ENCODE measurements at places on chromosomes 2 and 18. TPM values are rescaled to one million over a fixed set of nuclear protein-coding genes. Genes with fewer than 3 reads are reported as not detected.

DNA sequence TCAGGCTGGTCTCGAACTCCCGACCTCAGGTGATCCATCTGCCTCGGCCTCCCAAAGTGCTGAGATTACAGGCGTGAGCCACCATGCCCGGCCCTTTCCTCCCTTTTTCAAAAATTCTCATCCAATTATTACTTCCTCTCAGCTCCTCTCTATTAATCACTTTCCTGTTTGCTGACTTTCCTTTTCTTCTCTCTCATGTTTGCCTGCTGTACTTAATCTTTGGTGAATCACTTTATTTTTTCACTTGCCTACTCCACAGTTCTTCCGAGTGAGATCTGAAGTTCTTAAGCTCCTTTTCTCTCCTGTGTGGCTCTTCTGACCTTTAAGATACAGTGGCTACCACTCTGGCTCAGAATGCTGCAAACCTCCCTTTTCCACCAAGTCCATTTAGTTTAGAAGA, 126.3 kb upstream of the SERTAD2 start:
- DNase-seq, result peak; percentile 50

- peak; percentile 57 for DNase-seq
Observed at GRCh38 chr2:230068651-230069055, at the start of gene SLC16A14. Gene SLC16A14 (minus strand): TSS chr2:230068924. CDS start chr2:230059352, 9,572 bp downstream.

DNA sequence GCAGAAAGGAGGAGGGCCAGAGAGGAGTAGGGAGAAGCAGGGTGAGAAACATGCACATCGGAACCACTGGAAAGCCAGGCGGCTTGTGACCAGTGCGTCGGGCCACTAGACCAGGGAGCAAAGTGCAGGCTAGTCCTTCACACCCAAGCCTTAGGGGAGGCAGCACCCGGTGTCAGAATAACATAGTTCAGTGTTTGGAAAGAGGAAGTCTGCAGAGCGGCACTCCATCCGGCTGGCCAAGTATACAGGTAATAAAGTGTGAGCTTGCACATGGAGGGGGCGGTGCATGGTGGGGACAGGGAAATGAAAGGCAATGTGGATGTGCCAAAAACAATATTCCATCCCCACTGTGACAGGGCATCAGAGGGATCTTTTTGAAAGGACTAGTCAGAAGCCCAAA, 69.7 kb downstream of the ZNF521 start:
- no peak for DNase-seq

DNA sequence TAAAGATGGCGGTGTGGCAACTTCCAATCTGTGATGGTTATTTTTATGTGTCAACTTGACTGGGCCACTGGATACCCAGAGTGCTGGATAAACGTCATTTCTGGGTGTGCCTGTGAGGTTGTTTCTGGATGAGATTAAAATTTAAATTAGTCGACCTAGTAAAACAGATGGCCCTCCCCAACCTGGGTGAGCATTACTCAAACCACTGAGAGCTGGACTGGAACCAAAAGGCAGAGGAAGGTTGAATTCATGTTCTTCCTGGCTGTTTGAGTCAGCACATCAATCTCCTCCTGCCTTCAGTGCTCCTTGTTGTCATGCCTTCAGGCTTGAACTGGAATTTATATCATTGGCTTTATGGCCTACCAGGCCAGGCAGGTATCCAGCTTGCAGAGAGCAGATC, 190.8 kb upstream of the RGPD4 start:
- peak; percentile 94 for DNase-seq

- peak; percentile 49 for DNase-seq
Observed at GRCh38 chr2:236998758-236999157, 86.9 kb upstream of the COPS8 start.

DNA sequence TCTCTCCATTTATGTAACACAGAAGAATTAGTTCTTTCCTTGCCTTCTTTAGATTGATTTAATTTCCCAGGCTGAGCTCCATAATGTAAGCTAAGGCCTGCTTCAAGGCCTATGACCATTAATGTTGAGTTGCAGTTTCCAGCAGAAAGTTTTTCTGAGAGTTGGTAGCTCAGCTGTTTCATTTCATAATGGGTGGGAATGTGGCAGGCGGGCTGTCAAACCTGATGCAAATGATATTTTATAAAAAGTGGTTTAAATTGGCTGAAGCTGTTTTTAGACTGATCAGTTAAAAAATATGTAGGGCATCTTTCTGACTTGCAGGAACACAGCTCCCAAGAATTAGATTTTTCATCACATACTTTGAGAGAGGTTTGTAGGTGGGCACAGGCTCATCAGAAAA, 40.4 kb upstream of the FSHR start:
- no peak for DNase-seq

GRCh38 chr2:24658531-24659202, 134.5 kb downstream of the PTRHD1 start:
- no peak for DNase-seq

Gene LRP1B
- total RNA-seq, result not detected

DNA sequence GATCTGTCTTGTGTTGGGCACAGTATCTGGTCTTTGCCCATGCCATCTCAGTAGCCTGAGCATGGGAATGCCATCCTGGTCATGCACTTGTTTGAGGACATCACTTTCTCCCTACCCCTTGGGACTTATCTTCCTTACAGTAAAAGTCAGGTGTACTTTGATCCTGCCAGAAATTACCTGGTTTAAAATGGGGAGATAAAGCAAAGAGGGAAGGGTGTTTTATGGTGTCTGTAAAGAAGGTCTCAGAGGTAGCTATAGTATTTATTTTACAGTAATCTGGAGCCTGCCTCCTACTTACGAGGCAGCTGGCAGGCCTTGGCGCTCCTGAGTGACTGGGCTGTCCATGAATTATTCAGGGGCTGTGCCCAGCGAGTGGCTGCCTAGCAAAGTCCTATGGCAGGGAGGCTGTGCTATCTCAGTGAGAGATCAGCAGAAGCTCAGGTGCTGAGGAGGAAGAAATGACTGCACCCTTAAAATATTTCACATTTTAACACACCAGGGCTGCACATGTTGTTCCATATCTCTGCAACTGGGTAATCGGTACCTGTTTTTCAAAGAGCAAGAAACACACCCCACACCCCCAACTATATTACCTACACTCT, 93.9 kb downstream of the SPTBN1 start:
- peak; percentile 9 for DNase-seq

DNA sequence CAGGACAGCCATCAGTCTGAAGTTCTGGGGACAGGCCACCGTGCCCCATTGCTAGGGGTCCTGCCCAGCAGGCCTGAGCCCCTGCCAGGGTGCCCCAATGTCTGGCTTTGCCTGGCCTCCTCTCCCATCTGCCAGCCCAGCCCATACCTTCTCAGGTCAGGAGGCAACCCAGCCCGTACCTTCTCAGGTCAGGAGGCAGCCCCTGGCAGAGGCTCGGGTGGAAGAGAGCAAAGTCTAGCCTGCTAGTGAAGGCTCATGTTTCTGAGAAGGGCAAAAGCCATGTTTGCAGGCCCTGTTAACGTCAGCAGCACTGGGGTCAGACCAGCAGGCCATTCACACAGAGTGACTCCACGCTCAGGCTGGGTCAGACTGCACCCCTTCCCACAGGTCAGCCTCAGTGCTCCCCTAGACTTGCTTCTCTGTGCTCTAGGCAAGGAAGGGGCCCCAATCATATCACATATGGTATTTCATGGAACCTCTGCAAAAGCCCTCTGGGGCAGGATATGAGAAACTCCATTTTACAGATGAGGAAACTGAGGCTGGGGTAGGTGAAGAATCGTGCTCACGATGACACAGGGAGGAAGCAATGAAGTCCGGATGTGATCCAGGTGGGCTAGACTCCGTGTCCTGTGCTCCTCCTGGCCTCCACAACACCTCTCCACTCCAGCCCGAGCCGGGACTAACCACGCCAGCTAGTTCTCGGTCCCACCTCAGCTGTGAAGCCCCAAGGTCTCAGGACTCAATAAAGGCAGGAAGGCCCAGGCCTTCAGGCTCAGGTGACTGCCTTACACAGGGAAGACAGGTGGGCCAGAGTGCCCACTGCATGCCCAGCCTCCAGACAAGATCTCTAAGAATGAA, 9.5 kb downstream of the SDC1 start:
- DNase-seq, result no peak

DNA sequence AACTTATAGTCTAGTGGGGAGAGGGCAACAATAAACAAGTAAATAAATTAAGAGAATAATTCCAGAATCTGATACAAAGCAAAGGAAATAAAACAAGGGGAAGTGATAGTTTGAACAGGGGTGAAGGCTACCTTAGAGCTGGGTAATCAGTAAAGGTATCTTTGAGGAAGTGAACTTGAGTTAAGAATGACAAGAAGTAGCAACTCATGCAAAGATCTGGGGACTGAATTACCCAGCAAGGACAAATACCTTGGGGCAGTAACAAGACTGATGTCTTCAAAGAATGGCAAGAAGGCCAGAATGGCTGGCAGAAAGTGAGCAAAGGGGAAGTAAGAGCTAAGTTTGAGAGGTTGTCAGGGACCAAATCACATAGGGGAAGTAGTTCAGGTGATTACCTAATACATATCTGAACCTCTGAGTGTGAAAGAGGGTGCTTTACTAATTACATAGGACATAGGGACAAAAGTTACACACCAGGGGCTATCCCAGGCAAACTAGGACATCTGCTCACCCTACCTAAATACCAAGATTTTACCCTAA, 244.6 kb upstream of the HNRNPA3 start:
- no peak for DNase-seq

Gene CYRIA
- total RNA-seq, result 0.02 TPM

Gene IL36B
- not detected for total RNA-seq

GRCh38 chr2:240251848-240252190, 111.4 kb upstream of the OTOS start:
- no peak for DNase-seq

DNA sequence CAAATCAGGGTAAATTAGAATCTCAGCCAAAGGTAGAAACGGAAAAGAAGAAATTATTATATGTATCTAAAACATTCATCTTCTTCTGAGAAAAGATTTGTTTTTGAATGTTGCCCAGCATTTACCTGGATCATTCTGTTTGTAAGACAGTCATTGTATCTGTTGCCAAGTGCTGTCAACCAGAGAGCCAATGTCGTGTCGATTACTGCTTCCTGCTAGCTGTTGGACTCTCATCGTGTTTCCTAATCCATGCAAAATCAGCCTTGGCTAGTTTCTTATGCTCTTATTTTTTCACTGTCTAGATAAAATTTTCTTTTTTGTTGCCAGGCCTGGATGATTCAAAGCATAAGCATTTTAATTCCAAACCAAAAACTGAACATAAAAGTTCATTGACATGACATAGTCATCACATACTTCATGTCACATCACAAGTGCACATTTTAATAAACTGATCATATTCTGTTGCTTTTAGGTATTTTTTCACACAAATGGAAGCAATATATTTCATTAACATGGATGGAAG, 202.3 kb downstream of the KCNH7 start:
- peak; percentile 4 for DNase-seq

DNA sequence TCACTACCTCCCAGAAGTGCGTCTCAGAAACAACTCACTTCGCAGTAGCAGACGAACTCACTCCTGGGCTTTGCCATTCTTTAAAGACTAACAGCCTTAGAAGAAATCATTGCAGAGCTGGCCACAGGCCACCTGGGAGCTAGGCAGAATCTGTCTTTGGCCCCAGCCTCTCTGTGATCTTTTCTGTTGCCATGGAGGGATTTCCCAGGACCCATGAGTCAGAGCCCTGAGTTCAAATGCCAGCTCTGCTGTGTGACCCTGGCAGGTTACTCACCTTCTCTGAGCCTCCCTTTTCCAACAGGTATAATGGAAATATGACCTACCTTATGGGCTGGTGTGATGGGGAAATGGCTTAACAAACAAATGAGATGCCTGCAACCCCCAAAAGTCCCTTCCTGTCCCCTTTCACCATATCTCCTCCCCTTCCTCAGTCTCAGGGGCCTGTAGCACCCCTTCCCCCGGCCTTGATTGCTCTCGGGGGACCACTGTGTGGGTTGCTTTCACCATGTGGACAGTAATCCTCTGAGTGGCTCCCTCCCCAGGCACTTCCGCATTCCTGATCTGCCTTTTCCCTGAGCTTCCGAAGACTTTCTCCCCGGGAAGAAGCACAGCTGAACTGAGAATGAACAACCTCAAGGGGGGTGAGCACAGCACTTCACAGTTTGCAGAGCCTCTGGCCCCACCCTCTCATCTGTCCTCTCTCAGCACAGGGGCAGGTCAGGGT, 34.0 kb upstream of the SLC66A3 start:
- DNase-seq, result peak; percentile 19

GRCh38 chr18:28541276-28541930, 364.5 kb upstream of the CDH2 start:
- DNase-seq, result no peak
